CD4-positive, alpha-beta T cell treated with Interleukin-12 subunit alpha and Interleukin-12 subunit beta, for 1 hour (primary cell): ENCODE measurements at places on chromosomes 11 and 22.

GRCh38 chr11:60951606-60951903 lies 421 bp downstream of the SLC15A3 start:
- no peak for DNase-seq

GRCh38 chr11:16169541-16169940 lies 186.8 kb downstream of the SOX6 start:
- DNase-seq = no peak

GRCh38 chr11:100932474-100933100 lies 197.0 kb downstream of the PGR start:
- DNase-seq = no peak

GRCh38 chr11:119087747-119088241 lies 3.1 kb downstream of the HMBS start:
- DNase-seq = no peak

GRCh38 chr11:17294033-17294432 lies 17.5 kb downstream of the NUCB2 start:
- no peak for DNase-seq

GRCh38 chr22:29074276-29074772 lies 1.5 kb downstream of the KREMEN1 start:
- DNase-seq = no peak

- peak; percentile 56 for DNase-seq
Observed at GRCh38 chr11:297586-298405, 1.5 kb downstream of the IFITM5 start.

GRCh38 chr22:50302564-50302963 lies 4.9 kb downstream of the PLXNB2 start:
- no peak for DNase-seq
